CD4-positive, alpha-beta T cell treated with Interleukin-4 for 4 hours (primary cell): ENCODE measurements at places on chromosomes 4 and X.
A peak's percentile ranks its signal among the peaks of the same experiment; 100 is the strongest.

DNA sequence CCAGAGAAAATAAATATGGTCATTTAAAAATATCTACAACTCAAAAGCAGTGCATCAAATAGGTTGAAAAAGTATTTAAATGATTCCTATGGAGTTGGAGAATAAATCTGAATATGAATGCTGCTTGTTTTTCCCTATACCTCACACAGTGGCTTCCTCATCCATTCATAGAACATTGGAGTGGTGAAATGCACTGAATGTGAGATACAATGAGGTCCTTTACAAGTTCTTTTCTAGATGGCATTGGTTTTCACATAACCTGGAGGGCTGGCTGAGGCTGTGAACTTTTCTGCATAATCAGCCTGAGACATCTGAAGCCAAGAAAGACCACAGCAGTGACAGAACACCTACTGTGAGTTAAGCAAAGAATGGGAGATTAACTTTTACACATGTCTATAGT lies 279.1 kb upstream of the NRK start:
- DNase-seq, result no peak

GRCh38 chrX:119756926-119757635 lies 1.3 kb upstream of the SOWAHD start:
- no peak for DNase-seq

- DNase-seq, result peak; percentile 37
These were observed at the start of gene CXXC4 for GRCh38 chr4:104494822-104495559. Gene CXXC4, minus strand, starts transcription at chr4:104494894. Its CDS starts 3,092 bp downstream, at chr4:104491802.

- DNase-seq, result no peak
These were observed 27.1 kb upstream of the MAGEA8 start for GRCh38 chrX:149853925-149854324.

- DNase-seq, result no peak
These were observed 69.0 kb downstream of the MRPL1 start for GRCh38 chr4:77931452-77932135.

DNA sequence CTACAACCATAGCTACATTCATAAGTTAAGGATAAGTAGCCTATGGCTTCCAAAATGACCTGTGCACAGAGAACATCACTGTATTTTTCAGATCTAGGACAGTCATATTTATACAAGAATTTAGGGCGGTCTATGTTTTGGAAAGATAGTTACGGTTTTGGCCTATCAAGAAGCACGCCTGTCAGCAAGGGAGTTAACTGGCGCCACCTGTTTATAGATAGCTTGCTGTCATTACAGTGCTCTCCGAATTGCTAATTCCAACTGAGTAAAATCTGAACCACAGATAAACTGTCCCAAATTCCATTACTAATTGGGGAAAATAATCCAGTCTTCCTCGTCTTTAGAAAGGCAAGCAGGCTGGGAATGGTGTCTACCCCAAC lies 646 bp downstream of the ABCB7 start:
- DNase-seq, result no peak

GRCh38 chr4:29948451-29948850 lies 771.7 kb upstream of the PCDH7 start:
- no peak for DNase-seq

- DNase-seq, result no peak
These were observed 3.9 kb downstream of the KLHL8 start for GRCh38 chr4:87216469-87216868.

GRCh38 chr4:69828828-69829227 lies 31.1 kb downstream of the SULT1E1 start:
- DNase-seq, result no peak

GRCh38 chrX:31331015-31331414 lies 259.2 kb upstream of the FTHL17 start:
- DNase-seq, result no peak

DNA sequence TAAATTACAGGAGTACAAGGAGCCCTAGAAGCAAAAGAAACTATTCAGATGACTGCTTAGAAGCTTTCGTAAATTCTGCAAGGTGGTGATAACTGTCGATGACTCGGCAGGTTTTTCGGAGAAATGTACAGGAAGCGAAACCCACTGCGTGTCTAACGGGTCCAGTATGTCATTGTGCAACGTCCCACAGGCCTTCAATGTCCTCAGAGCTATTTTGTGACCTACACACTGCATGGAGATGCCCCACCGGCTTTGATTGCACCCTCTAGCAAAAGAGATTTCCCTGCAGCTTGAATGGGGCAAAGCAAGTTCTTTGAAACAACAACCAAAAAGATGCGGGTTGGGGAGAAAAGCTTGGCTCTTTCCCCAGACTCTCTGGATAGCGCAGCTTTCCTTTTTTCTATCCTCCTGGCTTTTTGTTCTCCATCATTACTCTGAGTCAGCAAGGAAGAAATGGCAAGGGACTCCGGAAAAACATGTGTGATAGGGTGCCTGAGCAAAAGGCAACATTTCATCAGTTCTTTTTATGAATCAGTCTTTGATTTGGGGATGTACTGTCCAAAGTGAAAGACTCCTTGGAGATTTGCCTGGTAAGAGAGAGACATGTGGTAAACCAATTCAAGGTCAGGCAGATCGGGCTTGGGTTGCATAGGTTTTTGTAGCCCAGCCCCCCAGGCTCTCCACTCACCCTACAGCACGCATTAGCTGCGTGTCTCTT lies 112.0 kb upstream of the TBL1X start:
- DNase-seq, result peak; percentile 55

GRCh38 chr4:182385897-182386296 lies 142.7 kb downstream of the TENM3 start:
- no peak for DNase-seq

- DNase-seq, result no peak
These were observed 197.2 kb downstream of the GRXCR1 start for GRCh38 chr4:43089730-43090129.

GRCh38 chr4:82761229-82761628 lies 37.4 kb downstream of the SCD5 start:
- no peak for DNase-seq

GRCh38 chr4:138255917-138256597 lies 13.9 kb upstream of the SLC7A11 start:
- no peak for DNase-seq

GRCh38 chrX:37083880-37084279 lies 75.7 kb downstream of the FAM47C start:
- no peak for DNase-seq

- no peak for DNase-seq
These were observed 335.1 kb downstream of the SMARCA1 start for GRCh38 chrX:129188231-129188630.

DNA sequence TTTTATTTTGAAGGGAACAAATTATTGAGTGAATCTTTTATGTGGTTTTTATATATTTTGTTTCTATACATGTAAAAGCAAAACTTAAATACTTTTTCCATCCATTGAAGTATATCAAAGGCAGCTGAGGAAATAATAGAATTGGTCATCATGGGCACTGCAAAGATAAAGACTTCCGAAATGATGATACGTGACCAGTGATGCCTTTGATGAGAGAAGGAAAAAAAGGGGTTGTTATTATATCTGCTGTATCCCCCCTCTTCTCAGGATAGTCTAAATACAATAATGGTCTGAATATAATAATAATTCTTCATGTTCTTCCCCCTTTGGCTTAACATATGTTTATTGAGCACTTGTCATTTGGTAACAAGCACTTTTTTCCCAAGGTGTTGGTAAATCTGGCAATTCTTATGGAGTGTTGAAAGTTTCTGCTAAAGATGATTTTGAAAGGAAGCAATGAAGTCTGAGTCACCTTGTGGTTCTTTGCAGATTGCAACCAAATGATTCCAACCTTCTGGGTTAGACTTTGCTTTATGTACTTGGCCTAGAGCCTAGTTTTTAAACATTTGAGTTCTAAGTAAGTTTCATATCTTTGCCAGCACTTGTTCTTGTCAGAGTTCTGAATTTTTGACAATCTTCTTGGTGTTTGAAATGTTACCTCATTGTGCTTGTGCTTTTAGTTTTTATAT lies 60.8 kb downstream of the USP9X start:
- DNase-seq, result no peak

GRCh38 chr4:82842593-82842992 lies 44.0 kb upstream of the SCD5 start:
- DNase-seq, result no peak

- no peak for DNase-seq
These were observed 114.7 kb upstream of the TTC29 start for GRCh38 chr4:147060151-147060931.

- DNase-seq, result no peak
These were observed 36.0 kb upstream of the CBR4 start for GRCh38 chr4:169045862-169046584.

DNA sequence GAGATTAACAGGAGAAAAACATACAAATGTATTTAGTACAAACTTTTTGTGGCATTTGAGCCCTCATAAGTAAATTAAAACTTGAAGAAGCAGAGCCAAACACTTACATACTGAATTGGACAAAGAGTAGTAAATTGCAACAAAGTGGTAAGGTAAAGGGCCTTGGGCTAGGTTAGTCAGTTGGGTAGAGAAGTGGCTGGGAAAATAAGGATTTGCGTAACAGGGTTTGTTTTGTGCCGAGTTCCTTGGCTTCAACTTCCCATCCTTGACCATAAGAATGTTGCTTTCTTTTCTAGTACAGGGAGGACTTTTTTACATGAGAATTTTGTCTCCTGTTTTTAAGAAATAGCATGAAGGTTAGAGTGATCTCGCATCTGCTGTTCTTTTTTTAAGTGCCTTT lies 33.3 kb upstream of the DSPP start:
- no peak for DNase-seq

GRCh38 chr4:15833801-15834200 lies 55.7 kb downstream of the CD38 start:
- no peak for DNase-seq

DNA sequence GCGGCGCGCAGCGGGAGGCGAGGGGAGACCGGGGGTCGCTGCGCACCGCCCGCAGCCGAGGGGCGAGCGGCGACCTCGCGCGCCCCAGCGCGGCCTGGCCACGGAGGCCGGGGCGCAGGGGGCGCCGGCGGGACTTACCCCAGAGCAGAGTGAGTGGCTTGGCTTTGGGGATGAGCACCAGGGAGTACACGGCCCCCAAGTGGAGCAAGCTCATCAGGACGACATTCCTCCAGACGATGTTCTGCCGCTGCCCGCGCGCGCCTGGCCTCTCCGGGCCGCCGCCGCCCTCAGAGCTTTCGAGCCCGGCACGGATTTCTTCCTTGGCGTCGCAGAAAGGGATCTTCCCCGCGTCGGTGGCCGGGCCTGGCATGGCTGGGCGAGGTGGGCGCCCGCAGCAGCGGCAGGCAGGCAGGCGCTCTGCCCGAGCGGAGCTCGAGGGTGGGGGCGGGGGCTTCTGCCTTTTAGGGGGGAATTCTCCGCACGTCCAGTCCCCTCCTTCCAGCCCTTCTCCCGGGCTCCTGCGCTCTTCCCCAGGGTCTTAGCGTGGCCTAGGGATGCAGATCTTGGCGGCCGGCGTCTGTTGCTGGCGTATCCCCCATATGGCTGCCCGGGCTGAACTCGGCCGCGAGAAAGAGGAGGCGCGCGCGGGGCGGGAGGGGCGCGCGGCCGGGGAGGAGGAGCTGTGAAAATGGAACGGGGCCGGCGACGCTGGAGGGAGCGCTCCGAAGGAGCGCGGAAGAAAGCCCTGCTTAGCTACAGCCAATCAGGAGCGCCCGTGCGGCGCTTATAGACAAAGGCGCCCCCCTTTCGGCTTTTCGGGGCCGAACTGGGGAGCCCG lies at the start of gene SCD5:
Gene SCD5, minus strand, starts transcription at position 629 of the 838 bp plus-strand sequence. Its CDS starts 259 bp downstream, at position 370.
- peak; percentile 73 for DNase-seq

- DNase-seq, result no peak
These were observed 72.4 kb downstream of the CPZ start for GRCh38 chr4:8664976-8665375.

- peak; percentile 44 for DNase-seq
These were observed at the start of gene ARL9 for GRCh38 chr4:56505269-56506130. Gene ARL9, plus strand, starts transcription at chr4:56505791. Its CDS starts 72 bp downstream, at chr4:56505863.

GRCh38 chr4:15891312-15891711 lies 47.2 kb downstream of the FGFBP1 start:
- no peak for DNase-seq

GRCh38 chr4:31020363-31020762 lies 300.2 kb downstream of the PCDH7 start:
- no peak for DNase-seq

DNA sequence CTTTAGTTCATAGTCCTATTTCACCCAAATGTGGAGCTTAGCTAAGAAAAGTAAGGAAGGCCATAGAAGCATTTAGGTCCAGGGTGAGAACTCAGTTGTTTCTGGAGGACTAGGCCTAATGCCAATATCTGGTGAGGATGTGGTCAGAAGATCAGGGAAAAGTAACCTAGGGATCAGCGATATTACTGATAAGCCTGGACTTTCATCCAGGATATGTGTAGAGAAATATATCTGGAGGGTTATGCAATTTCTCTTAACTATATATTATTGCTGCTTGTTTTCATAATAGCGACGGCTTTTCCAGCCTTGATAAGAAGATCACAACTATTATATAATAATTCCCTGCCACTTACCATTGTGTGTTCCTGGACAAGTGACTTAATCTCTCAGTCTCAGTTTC lies 81.1 kb downstream of the FRAS1 start:
- no peak for DNase-seq

- no peak for DNase-seq
These were observed 48.0 kb downstream of the MRPL1 start for GRCh38 chr4:77910676-77911075.

GRCh38 chr4:53780736-53781400 lies 189.6 kb upstream of the LNX1 start:
- DNase-seq, result no peak

- peak; percentile 11 for DNase-seq
These were observed 107.3 kb downstream of the JADE1 start for GRCh38 chr4:128916832-128917231.

- DNase-seq, result no peak
These were observed 114.4 kb downstream of the SH3KBP1 start for GRCh38 chrX:19772822-19773628.

GRCh38 chr4:91527056-91527455 lies 776.7 kb upstream of the GRID2 start:
- DNase-seq, result no peak

- no peak for DNase-seq
These were observed 8.5 kb upstream of the NXF3 start for GRCh38 chrX:103101299-103102042.

DNA sequence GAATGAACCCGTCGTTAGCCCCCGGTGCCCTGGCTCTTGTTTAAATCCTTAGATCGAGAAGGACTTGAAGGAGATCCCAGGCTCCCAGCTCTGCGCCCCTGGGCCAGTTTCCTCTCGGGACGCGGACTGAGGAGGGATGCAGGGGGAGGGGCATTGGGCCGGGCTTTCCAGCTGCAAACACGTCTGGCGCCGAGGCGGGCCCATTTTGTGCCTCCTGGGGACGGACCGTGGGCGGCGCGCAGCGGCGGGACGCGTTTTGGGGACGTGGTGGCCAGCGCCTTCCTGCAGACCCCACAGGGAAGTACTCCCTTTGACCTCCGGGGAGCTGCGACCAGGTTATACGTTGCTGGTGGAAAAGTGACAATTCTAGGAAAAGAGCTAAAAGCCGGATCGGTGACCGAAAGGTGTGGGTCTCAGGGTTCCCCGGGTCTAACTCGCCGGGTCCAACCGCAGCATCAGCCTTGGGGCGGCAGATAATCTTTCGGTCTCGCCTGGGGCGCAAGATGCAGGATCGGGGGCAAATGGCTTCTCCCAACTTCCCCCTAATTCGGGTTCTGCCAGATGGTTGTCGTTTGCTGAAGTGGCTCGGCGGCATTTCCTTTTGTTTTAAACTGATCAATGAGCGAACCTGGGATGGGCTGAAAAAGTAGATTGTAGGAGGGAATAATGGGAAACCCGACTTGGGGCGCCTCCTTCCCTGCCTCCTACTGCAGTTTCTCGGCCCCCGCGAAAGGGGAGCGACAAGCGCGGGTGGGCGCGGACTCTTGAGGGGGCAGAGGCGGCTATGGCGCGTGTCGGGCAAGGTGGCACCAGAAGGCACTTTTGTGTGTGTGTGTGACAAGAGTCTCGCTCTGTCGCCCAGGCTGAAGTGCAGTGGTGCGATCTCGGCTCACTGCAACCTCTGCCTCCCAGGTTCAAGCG lies 2.9 kb downstream of the PDGFRA start:
- DNase-seq, result no peak

GRCh38 chr4:14529653-14530052 lies 472.6 kb upstream of the CPEB2 start:
- DNase-seq, result no peak
